ENCODE measurements at places on chromosomes 3 and 15.

GRCh38 chr3:38108649-38109579, 28.0 kb downstream of the ACAA1 start:
- peak; percentile 71 for DNase-seq

DNA sequence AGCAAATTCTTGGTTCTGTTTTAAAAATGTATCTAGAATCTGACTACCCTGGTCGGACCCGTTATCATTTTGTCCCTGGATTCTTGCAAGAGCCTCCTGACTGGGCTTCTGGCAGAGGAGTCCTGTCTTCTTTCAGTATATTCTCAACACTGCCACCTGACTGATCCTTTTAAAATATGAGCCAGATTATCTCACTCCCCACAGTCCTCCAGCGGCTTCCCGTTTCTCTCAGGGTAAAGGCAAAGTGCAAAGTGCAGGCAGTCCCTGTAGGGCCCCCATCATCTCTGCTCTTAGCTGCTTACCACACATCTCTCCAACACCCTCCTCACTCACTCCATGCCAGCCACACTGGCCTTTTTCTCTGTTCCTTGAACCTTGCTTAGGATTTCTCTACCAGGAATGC, 28.4 kb downstream of the CRTC3 start:
- DNase-seq = peak; percentile 45

DNA sequence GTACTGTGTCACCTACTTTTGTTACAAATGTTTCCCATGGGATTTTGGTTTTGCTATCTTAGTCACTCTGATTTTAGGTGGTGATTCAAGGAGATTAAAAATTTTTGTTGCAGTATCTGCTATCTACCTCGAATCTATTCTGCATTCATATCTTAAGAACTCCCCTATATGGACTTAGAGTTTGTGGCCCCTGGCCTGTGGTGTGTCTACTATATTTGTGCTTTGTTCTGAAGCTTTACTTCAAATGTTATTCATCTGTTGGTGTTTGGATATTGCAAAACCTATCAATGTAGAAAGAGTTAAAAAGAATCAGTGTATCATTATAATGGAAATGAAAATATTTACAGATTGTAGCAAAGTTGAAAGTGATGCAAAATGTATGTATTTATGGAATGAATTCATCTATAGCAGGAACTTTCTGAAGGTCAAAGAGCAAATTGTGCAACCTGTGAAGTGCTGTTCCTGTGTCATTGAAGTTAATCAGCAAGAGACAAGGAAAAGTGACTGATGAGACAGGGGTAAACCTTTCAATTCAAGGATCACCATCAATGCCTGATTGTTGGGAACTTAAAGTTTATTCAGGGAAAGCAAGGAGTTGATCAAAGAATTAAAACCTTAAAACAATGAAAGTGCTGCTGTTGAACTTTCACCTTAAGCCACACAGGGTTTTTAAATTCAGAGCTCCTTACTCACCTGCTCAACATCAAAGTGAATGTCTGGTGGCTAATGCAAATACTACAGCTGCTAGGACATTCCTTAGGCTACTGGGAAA, 71.0 kb downstream of the SLMAP start:
- DNase-seq = no peak

DNA sequence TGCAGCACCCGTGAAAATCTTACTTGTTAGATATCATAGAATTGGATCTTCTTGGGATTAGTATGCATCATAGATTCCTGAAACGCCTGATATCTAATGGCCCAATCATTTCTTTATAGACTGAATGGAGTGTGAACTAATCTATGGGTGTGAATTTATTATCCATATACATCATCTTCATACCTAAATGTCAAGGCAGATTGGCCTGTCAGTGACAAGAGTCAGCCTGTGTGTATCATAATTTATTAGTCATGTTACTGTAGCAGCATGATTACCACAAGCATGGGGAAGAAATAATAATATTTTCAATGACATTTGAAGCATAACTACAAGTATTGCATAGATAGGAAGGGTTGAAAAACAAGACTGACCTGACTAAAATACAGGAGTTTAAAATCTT, 235.8 kb downstream of the RAP2B start:
- no peak for DNase-seq

DNA sequence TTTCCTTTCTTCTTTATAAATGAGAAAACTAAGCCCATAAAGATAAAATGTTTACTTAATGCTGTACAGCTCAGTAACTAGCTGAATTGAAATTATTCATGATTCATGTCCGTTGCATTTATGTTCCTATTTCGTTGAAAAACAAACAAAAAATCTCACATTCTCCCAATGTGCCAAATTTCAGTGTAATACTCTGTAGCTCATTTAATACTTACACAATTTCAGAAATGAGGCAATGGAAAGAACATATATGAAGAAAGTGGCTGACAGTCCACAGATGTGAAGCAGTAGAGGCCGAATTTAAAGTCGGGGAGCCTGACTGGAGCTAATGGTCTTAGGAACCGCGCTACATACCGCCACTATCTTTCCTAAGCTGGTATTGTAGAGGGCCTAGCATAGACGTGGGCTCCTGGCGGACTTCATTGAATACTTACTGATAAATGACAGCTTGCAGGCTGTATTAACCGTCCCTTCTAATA, 651 bp downstream of the PLSCR2 start:
- no peak for DNase-seq

DNA sequence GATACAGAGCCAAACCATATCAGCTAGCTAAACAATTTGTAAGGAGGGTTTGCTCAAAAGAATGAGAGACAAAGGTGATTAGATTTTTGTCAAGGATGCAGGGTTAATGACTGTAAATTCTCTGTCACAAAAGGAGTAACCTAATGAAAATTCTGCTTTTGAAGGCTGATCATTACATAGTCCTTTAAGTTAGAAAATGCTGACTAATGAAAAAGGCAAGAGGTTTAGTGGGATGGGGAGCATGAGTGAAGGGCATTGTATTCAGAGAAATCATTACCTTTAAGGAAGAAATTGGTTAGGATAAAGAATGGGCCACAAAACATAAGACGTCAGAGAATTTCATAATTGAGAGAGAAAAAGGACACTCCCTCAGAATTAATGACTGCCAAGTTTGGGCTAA, 97.7 kb downstream of the TP63 start:
- DNase-seq = no peak

GRCh38 chr15:33730815-33731214, 237.5 kb upstream of the CHRM5 start:
- DNase-seq = no peak

DNA sequence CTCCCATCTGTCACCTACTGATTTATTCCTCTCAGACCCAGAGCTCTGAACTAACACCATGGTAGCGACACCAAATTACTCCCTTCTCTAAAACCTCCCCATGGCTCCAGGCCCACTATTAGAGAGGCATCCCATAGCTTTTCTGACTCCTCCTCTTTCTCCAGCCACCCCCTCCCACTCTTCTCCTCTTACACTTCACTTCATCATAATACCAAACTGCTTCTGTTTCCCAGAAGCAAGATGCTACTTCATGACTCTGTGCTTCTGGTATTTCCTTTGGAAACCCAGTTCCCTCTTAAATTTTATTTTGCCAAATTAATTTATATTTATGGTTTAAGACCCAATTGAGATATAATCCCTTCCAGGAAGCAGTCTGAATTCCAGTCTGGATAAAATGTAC, 465.1 kb upstream of the PDZRN3 start:
- DNase-seq = no peak

- DNase-seq = no peak
Observed at GRCh38 chr15:92049290-92049989, 195.9 kb downstream of the SLCO3A1 start.

- no peak for DNase-seq
Observed at GRCh38 chr3:11764931-11765363, 81.7 kb downstream of the TAMM41 start.

DNA sequence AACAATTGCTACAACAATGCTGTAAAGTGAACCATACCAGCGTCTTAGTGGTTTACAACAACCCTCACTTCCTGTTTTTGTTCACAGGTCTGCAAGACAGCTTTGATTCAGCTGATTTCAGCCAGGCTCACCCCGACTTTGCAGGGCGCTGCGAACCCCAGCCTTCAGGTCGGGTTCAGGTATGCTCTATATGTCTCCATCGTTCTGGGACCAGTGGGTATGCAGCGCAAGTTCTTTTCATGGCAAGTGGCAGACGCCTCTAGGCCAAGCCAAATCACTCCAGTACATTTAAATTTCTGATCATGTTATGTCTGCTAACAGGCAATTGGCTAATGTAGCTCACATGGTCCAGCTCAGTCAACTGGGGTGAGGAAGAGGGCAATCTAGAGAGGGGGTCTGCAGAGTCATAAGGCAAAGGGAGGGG, 52.4 kb upstream of the RGMA start:
- DNase-seq = no peak

GRCh38 chr15:96462768-96463750, 132.6 kb downstream of the NR2F2 start:
- DNase-seq = no peak

DNA sequence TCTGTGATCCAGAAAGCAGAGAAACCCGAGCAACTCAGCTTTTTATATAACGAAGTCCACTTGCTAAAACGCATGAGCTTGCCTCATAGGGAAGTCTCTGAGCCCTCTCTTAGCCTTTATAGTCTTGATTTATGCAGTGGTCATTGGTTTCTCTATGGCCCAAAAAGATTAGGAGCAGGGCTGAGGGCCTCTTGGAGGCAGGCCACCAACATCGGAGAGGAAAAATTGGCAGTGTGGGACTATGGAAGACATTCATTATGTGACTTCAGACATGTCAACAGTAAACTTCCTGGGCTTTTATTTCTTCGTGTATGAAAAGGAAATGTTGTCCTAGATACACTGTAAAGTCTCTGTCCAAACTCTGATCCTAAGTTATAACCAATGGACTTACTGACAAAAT, 13.5 kb downstream of the RAB8B start:
- DNase-seq = no peak

DNA sequence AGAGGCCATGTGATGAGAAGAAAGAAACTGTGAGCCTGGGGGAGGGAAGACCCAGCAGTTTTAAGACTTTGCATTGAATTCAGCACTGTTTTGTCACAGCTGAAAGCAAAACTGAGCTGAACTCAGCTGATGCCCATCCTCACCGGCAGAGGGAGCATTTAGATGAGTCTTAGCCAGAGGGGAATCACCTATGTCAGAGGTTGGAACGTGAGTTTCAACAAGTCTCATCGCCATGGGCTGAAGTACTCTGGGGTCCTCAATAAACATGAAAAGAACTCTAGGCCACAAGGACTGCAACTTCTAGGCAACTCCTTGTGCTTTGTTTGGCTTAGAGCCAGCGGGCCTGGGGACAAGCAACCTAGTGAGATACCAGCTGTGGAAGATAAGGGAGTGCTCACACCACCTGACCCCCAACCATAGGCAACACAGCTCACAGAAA, 324.5 kb downstream of the TBL1XR1 start:
- DNase-seq = peak; percentile 53

GRCh38 chr3:27570421-27571106, 86.4 kb upstream of the SLC4A7 start:
- no peak for DNase-seq

- DNase-seq = no peak
Observed at GRCh38 chr3:185924375-185924774, 13.4 kb downstream of the TRA2B start.

Data from WERI-Rb-1 (cell line).